NCI-H69 (cell line): ENCODE measurements at places on chromosomes 7 and 10.

GRCh38 chr7:34835901-34836600, 178.0 kb downstream of the NPSR1 start:
- no peak for DNase-seq

DNA sequence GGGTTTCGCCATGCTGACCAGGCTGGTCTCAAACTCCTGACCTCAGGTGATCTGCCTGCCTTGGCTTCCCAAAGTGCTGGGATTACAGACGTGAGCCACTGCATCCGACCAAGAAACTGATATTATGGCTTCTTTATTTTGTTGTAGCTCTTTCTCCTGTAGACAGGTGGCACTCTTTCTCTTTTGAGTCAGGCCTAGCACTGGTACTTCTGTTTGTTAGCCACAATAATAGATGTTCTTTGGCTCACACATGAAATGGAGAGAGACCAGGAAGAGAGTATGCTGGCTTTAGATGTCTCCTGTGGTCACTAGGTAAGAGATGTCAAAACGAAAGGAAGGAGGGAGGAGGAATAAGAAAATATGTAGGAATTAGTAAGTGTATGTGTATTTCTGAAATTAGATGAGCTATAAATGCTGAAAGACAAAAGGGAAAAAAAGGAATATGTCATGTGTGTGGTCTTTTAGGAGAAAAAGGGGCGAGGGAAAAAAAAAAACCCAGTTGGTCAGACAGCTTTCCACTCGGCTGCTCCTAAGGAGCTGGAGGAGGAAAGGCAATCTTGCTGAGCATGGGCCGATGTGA, 78.7 kb downstream of the CLEC2L start:
- peak; percentile 68 for DNase-seq

GRCh38 chr7:46047581-46047980, 126.5 kb upstream of the IGFBP3 start:
- DNase-seq: no peak

DNA sequence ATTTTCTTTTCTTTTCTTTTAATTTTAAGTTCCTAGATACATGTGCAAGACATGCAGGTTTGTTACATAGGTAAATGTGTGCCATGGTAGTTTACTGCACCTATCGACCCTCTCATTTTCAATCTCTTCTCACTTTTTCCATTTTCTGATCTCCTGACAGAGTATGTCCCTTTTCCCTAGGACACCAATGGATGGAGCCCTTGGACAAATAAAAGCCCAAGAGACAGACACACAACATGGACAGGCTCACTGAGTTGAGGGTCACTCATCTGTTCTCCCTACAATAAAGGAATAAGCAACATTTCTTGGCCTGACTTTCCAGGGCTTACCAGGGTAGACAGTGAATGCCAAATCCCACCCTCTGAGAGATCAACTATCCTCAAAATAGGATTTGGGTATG, 15.2 kb upstream of the UBE2D1 start:
- no peak for DNase-seq

DNA sequence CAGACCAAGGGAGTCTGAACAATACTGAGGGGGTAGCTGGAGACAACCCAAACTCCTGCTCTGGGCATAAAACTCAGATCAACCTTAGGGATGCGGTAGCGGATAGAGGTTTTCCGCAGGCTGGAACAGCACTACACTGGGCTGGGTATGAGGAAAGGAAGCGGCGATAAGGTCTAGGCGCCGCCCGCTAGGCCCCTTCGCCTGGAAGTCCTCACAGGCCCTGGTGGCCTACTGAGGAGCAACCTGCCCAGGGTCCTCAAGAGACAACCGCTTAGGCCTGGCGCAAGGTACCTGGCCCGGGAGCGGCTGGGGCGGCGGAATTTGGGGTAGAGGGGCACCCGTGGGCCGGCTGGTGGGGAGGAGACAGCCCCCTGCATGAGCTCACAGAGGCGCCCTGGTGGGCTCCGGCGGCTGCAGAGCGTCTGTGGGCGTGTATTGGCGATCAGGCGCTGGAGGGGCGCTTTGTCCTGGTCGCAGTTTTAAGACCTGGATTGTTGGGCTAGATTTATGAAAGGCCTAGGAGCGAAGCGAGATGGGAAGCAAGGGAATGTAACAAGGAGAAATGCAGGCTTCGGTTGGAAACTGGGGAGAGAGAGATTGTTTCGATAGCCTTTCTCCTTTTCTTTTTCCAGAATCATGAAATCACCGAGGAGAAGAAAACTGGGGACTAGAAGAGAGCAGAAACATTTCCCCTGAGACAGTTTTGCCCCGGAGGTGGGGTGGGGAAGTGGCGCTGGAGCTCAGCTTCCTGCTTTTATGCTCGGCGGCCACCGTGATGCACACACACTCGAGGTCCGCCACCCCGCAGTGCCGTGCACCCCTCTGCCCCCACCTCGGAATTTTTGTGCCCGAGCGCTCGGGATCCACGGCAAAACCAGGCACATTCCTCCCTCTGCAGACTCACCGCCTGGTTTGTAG, 2.4 kb upstream of the NKX2-3 start:
- no peak for DNase-seq

GRCh38 chr10:85642421-85643170, 724.0 kb downstream of the GRID1 start:
- peak; percentile 69 for DNase-seq

DNA sequence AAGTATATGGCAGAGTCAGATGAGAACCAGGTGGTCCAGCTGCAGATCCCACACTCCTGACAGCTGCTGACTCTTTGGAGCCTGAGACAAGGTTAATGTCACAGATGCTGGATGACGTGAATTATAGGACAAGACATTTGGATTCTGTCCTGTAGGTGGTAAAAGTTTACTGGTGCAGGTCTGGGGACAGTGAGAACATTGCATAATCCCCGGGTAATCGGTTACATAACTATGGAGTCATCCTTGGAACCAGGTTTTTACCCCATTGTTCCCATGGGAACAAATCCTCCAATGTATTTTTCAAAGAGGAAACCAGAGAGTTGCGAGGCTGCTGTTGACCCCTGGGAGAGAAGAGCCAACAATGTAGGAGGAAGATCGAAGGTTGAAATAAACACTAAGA, 27.5 kb upstream of the ZCCHC24 start:
- no peak for DNase-seq

DNA sequence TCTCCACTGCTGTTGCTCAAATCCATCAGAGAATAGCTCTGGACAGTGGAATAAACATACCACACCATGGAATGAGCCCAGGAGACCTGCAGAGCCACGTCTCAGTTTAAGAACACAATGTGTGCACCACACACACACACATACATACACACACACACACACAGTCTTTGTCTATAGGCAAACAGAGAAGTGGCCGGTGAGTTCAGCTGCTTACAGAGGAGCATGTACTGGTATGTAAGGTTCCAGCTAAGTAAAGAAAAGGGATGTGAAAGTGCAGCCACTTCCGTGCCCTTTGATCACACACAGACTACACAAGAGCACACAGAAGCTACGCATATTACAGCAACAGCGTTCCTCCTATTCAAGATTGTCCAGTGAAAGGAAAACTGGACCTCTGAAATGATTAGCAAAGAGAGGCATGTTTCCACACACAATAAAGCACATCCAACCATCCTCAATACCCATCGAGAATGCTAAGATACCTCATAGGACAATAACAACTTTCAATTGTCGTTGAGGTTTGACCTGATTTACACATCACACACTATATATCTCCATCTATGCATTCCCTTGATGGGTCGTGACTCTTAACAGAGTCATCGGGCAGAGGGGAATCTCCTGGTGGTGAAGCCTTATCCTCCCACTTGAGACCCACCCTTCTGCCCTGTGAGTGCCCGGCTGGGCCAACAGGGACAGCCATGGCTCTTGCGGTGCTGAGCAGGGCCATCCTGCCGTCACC, 23.6 kb downstream of the SLC35B4 start:
- no peak for DNase-seq

DNA sequence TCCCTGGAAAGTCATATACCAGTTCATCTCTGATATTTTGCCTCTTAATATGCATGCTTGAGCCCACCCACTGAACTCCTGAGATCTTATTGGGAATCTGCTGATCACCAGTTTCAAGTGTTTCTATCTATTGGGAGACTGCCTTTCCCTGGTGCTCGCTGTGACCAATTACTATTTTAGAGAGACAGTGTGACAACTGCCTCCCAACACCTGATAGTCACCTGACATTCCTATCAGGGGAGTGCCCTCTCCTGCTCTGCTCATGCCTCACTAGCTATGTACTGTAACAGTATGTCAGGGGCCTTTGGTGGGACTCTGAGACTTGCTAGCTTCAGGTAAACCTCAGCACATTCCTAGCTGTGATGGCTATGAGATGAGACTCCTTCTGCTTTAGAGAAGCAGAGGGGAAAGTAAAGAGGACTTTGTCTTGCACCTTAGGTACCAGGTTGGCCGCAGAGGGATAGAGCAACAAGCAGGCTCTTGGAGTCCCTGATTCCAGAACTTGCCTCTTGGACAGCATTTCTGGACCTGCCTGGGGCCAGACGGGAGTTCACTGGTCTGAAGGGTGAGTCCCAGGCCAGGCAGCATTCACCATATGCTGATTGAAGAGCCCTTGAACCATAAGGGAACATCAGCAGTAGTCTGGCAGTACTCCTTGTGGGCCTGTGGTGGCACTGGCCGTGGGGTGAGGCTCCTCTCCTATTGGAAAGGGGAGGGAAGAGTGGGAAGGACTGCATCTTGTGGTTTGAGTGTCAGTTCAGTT, 34.4 kb upstream of the ARHGAP12 start:
- no peak for DNase-seq

DNA sequence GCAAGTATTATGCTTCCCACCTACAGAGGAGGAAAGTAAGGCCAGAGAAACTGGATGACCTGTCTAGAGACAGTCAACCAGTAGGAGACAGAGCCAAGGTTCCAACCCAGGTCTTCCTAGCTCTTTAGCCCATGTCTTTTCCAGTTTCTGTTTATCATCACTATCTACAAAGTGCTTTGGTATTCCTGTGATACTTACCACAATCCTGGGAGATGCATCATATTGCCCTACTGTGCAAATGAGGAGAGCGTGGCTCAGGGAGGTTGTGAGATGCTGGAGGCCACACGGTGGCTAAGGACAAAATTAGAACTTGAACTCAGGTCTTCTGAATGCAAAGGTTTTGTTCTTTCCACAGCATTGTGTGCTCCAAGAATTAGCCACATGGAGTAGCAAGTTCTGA, 11.2 kb upstream of the PLEKHA1 start:
- DNase-seq: no peak

DNA sequence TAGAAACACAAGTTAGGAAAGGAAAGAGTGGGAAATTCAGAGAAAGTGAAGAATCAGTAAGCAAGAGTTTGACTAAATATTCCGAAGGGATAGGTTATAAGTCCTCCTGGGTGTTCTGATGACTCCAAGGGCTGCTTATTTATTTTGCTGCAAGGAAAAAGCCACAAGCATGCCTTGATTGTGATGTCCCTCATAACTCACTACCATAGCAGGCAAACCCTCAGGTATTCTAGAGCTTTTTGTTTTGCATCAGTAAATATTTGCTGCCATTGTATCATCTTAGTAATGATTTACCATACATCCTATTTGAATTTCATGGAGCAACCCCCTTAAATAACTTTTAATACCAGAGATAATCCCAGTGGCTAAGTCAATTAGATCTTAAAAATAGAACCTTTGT, 688.1 kb downstream of the SUGCT start:
- DNase-seq: no peak

DNA sequence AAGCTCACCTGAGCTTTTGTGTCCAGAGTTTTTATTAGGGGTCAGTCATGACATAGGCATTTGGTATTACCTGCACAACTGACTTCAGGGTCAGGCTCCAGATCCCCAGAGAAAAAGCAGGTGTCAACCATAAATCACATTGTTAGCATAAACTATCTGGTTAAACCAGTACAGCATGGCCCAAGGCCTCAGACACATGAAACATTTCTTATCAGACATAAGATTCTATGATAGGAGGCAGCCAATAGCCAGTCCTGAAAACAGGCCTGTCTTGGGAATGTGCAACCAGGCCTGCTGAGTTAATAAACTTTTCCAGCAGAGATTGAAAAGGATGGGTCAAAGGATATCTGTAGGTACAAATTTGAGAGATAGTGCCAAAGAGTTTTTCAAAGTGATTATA, 116.1 kb downstream of the TPST1 start:
- DNase-seq: no peak

DNA sequence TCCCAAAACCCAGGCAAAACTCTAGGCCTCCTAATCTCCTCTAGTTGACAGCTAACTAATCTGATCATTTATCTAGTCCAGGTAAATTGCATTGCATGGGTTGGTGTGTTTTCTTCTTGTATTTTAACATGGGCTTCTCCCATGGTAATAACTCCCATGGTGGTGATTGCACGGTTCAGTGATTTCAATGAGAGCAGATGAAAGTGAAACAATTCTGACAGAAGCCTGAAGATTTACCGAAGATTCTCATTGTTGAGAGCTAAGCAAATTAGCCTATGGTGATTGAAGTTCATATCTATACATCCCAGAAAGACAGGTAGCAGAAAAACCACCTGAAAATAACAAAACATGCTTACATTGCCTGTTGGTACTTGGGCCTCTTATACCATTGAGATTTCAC, 26.6 kb upstream of the LIPN start:
- no peak for DNase-seq

DNA sequence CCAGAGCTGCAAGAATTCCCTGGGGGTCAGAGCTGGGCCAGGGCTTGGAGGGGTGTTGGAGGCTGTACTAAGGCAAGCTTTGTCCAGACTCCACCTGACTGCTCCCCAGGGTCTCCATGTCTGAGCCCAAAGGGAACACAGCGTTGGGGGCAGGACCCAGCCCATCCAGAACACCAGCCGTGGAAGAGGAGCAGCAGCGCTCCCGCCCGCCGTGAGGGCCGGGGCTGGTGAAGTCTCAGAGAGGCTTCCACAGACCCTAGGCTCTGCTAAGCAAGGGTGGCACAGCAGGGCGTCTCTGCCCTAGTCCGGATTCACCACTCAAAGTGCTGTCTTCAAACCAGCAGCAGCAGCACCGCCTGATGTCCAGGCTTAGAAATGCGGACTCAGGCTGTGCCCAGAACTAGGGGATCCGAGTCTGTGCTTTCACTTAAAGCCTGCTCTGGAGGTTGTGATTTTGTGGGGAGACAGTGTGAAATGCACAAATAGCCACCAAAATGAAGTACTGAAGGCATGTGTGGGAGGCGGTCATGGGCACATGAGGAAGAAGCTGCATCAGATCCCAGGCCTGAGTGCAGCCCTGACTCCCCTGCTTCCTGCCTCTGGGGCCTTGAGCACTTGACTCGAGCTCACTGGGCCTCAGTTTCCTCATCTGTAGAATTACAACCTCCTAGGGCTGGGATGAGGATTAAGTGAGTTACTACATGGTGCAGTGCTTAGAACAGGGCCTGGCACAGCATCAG, 16.6 kb upstream of the AQP1 start:
- peak; percentile 8 for DNase-seq

GRCh38 chr10:125538947-125539731, 143.8 kb downstream of the TEX36 start:
- DNase-seq: peak; percentile 62

- peak; percentile 4 for DNase-seq
Measured at GRCh38 chr10:80104066-80104926, 25.8 kb downstream of the TMEM254 start.

GRCh38 chr10:50310560-50311174, 59.4 kb upstream of the ASAH2 start:
- peak; percentile 17 for DNase-seq

- no peak for DNase-seq
Measured at GRCh38 chr10:50333872-50334271, 82.6 kb upstream of the ASAH2 start.

- DNase-seq: peak; percentile 87
Measured at GRCh38 chr7:101739775-101740398, 77.5 kb upstream of the CUX1 start.
